ENCODE measurements at places on chromosomes 1 and 21.

GRCh38 chr1:31957701-31958674 lies 19.8 kb upstream of the PTP4A2 start:
- DNase-seq, result no peak

DNA sequence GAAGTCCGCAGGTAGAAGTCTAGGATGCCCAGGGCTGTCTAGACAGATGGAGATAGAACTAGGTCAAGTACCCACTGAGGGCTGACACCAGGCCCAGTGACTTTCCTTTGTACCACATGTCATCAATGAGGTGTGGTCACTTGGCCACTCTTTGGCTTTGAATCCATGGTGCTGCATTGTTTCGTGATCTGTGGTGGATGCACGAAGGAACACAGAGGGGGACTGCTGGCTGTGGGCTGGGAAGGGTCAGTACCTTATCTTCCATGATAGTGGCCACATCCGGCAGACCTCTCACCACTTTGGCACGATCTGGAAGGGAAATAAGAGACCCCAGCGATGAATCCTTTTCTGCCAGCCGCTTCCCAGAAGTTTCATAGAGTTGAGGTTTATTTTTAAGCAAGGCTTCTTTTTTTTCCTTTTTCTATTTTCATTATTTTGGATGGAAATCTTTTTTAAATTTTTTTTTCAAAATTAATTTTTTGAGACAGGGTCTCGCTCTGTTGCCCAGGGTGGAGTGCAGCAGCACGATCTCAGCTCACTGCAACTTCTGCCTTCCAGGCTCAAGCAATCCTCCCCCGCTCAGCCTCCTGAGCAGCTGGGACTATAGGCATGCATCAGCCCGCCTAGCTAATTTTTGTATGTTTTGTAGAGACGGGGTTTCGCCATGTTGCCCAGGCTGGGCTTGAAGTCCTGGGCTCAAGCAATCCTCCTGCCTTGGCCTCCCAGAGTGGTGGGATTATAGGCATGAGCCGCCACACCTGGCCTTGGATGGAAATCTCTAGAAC lies 53.1 kb downstream of the MYOM3 start:
- DNase-seq, result no peak

GRCh38 chr1:50774759-50775351 lies 185.2 kb downstream of the FAF1 start:
- DNase-seq, result peak; percentile 64

- peak; percentile 36 for DNase-seq
Observed at GRCh38 chr1:79259390-79260336, 253.1 kb upstream of the ADGRL4 start.

DNA sequence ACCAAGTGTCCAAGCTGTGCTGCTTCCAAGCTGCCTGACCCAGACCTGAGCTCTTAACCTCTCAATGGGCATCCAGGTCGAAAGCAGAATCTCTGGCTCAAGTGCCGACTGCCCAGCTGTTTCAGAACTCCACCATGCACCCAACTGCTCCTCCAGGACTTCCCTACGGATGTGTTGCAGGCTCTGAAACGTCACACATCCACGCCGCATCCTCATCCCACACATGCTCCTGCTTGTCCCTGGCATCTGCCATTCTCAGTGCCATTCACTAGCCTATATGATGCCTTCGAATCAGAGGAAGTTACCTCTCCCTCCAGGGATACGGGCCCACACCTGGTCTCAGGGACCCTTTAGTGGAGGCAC lies 11.2 kb downstream of the PDZK1IP1 start:
- DNase-seq, result no peak

- DNase-seq, result no peak
Observed at GRCh38 chr1:59214248-59215208, 82.4 kb upstream of the FGGY start.

DNA sequence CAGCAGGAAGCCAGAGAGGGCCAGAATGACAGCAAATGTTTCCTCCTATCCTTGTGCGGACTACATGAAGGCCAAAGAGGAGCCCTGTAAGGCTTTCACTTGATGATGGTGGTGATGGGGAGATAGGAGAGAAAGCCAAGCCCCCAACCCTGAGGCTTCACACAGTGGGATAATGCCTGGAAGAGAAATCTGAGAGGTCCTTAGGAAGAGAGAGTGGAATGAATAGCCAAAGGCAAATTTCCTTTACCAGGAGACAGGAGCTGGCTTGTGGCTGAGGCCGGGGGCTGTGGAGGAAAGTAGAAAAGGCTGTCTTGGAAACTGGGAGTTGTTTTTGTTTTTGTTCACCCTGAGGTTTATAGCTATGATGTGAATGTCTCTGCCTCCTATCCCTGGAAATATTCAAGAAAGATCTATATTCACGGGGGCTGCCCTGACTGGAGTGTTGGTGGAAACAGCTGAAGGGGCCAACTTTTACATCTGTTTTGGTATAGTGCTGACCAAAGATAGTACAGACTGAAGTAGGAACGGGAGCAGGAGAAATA lies 13.0 kb upstream of the RNF19B start:
- DNase-seq, result no peak

- peak; percentile 59 for DNase-seq
Observed at GRCh38 chr21:35090403-35090802, 41.3 kb upstream of the RUNX1 start.

DNA sequence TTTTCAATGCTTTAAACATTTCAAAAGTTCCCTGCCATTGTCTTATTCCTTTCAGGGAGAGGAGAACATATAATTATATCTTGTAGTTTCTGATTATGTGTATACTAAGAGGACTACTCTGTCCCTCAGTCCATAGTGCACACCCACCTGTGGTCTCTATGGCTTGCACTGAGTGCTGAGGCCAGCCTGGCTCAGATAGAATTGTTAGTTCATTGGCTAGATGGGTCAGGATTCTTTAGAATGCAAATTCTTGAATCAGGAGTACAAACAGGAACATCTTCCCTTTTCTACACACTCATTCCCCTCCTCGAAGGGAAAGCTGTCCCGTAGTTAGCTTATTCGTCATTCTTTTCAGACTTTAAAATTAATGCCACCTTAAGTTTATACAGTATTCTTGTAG lies 8.2 kb downstream of the BACH1 start:
- no peak for DNase-seq

DNA sequence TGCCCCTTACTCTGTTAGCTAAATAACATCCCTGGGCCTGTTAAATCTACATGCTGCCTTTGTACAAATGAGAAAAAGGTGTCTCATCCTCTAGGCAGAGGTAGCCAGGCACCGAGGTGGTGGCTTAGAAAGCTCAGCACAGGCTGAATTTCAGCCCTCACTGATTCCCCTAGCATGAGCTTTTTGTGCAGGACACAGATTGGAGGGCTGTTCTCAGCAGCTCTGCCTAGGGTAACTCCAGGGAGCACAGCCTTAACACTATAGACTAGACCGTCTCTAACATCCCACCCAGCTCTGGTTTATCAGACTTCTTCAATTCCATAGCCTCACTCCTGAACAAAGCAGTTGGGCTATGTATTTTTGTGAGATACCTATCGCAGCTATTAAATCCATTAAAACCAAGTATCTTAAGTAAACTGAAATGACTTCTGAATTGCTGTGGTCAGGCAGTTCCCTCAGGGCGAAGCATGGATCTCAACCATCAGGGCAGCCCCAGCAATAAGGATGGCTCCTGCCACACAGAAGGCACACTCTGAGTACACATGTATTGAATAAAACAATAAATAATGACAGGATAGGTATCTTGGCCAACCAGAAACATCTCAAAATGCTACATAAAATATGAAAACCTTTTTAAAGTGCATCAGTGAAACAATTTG lies 14.8 kb downstream of the S100A6 start:
- DNase-seq, result no peak

DNA sequence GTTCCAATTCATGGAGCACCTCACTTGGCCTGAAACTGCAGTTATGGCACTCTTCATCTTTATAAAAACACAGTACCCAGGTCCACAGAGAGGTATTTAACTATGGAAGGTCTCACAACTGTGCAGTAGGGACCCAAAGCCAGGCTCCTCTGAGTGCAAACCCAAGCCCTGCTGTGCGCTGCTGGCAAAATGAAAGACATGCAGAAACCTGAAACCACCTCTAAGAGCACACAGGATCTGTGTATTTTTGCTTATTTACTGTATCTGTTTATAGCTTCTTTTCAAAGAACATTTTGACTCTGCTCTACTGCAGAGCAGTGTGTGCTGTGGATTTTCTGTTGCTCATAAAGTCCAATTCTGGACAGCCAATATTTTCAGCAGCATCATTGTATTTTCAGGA lies 166.6 kb downstream of the DSCAM start:
- no peak for DNase-seq

DNA sequence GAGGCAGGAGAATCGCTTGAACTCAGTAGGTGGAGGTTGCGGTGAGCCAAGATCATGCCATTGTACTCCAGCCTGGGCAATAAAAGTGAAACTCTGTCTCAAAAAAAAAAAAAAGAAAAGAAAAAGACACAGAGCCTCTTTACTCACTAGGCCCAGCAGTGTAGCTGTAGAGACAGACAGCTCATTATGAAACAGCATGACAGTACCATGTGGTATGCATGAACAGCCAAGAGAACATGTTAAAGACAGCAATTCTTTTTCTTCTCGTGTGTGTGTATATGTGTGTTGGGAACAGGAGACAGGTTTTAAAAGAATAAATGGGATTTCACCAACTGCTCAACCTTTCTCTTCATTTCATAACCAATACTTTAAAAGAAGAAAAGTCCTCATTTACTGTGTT lies 118.8 kb downstream of the PIK3R3 start:
- no peak for DNase-seq

DNA sequence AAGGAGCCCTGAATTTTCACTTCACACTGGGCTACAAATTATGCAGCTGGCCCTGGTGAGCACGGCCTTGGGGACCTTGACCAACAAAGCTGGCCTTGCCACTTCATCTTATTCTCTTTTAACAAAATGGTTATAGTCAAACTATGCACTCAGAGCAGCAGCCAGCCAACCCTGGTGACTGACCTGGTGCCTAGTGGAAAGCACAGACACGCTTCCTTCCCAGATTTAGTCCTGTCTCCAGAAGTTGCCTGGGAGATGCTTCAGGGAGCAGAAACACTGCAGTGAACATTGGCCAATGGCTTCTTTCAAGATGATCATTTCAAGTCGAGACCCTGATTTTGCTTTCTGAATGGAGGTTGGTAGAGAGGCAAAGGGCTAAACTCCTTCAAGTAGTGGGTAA lies 249.3 kb downstream of the SIPA1L2 start:
- no peak for DNase-seq

GRCh38 chr21:38830671-38831525 lies 25.2 kb downstream of the ETS2 start:
- no peak for DNase-seq

DNA sequence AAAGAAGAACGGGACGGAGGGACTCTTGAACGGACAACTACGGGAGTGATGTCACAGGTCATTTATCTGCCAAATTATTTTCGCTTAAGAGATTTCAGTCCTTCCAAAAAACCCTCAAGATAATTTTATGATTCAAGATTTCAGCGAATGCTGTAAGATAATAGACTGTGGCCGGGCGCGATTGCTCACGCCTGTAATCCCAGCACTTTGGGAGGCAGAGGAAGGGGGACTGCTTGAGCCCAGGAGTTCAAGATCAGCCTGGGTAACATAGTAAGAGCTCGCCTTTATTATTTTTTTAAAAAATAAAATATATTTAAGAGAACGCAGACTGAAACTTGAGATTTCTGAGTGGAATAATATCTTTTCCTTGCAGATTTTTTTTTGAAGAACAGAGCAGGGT lies 609 bp downstream of the RWDD2B start:
- no peak for DNase-seq

DNA sequence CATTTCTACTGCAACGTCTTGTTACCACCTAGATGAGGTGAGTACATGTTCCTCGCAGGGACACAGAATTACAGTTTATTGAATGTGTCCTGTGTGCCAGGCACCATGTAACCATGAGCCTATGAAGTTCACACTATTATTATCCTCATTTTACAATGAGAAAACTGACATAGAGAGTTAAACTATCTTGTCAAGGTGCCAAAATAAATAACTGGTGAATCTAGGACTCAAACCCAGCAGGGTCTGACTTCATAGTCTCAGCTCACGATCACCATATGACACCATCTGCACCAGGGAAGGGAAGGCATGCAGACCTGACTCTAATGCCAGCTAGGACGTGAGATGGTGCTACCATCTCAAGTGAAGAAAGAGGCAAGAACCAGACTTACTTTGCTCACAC lies 2.4 kb downstream of the SELE start:
- DNase-seq, result no peak

DNA sequence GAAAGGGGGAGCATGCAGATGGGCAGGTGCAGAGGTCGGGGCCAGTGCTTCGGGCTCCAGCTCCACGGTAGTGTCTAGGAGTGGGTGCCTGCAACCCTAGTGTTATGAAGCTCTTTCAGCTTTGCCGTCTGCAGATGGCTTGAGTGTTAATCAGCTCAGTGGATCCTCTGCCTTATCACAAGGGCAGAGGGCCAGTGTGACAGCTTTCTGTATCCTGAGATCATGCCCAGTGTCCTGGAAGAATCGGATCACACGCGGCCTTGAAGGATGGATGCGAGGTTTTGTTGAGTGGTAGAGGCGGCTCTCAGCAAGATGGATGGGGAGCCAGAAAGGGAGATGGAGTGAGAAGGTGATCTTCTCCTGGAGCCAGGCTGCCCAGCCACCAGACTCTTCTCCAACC lies 25.5 kb upstream of the C1orf146 start:
- no peak for DNase-seq

- DNase-seq, result no peak
Observed at GRCh38 chr1:7301664-7301981, 469.5 kb upstream of the VAMP3 start.

DNA sequence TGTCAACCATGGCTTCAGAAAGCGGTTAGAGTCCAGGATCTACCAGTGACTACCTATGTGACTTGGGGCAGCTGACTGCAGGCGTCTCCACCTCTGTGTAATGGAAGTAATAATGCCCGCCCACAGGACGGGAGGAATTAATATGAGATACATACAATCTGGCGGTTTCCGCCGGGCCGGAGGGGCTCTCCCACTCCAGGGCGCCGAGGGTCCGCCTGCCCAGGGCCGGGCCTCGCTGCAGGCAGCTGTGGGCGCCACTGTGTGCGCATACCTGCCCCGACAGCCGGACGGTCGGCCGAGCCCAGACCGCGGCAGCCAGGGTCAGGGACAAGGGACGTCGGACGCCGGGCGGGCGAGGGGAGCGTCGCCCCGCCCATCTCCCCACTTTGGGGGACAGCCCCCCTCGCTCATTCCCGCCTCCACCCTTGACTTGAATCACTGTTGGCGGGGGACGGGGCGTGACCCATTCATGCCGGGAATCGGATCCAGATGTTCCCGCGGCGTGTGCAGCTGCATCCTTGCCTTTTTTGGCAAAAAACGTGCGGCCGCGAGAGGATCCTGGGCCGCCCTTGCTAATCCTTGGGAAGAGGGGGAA lies 6.0 kb upstream of the SF3A3 start:
- DNase-seq, result peak; percentile 94

- no peak for DNase-seq
Observed at GRCh38 chr1:114671939-114672275, 2.1 kb upstream of the DENND2C start.

- no peak for DNase-seq
Observed at GRCh38 chr1:27397110-27397509, 4.7 kb downstream of the GPR3 start.

DNA sequence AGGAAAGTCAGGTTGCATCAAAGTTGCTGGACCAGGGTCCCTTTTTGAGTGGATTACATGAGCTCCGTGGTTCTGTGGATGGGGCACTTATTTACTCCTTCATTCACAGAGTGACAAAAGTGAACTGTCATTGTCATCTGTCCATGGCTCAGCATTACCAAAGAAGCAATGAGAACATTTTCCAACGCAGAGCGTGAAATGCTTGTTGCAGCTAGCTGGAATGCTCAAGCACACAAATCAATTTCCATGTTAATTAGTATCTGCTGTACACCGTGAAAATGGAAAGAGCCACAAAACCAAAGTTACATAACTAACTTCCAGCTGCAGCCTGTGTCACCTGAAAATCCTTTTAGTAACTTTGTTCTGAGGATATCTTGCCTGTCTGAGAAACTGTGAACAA lies 78.9 kb downstream of the MT1HL1 start:
- no peak for DNase-seq

Data from mesendoderm (in vitro differentiated cells).